ENCODE measurements at places on chromosomes 16 and 17.

- DNase-seq = no peak
Measured at GRCh38 chr17:51487947-51488346, 227.6 kb downstream of the UTP18 start.

DNA sequence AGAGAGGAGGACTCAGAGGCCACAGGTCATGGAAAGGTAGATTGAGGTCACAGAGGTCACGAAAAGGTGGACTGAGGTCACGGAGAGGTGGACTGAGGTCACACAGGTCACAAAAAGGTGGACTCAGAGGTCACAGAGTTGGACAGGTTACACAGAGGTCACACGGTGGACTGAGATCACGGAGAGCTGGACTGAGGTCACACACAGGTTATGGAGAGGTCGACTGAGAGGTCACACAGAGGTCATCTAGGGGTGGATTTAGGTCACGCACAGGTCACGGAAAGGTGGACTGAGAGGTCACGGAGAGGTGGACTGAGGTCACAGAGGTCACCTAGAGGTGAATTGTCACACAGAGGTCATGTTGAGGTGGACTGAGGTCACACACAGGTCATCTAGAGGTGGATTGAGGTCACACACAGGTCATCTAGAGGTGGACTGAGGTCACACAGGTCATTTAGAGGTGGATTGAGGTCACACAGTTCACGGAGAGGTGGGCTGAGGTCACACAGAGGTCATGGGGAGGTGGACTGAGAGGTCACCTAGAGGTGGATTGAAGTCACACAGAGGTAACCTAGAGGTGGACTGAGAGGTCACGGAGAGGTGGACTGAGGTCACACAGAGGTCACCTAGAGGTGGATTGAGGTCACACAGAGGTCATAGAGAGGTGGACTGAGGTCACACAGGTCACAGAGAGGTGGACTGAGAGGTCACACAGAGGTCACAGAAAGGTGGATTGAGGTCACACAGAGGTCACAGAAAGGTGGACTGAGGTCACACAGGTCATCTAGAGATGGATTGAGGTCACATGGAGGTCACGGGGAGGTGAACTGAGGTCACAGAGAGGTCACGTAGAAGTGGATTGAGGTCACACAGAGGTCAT is 26.7 kb upstream of the JPT2 start:
- DNase-seq = no peak

DNA sequence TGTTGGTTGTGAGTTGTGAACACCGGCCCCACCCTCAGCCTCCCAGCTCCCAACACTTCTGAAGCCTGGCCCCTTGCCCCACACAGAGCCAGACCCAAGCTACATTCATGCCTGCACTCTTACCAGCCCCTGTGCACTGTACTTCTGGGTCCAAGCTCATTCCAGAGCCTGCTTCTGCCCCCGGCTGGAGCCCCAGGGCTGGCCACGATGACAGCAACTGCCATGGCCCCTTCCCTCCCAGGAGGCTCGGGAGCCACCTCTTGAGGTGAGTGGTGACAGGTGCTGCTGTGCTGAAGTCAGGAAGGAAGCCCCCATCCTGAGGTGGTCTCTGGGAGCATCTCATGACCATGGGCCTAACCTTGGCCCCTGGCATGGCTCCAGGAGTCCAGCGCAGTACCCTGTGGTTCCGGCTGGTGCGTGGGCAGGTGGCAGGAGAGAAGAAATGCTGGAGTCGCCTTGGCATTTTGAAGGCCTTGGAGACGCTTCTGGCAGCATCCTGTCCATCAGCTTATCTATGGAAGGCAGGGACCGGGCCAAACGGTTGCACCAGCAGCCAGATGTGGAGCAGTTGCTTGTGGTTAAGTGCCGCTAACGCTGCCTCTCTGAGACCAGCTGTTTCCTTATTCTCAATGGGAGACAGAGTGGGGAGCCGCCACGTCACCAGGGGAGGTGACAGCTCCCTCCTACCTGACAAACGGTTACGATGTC is 3.9 kb upstream of the CDT1 start:
- DNase-seq = no peak

- DNase-seq = no peak
Measured at GRCh38 chr16:29996766-29997250, 767 bp downstream of the INO80E start.

DNA sequence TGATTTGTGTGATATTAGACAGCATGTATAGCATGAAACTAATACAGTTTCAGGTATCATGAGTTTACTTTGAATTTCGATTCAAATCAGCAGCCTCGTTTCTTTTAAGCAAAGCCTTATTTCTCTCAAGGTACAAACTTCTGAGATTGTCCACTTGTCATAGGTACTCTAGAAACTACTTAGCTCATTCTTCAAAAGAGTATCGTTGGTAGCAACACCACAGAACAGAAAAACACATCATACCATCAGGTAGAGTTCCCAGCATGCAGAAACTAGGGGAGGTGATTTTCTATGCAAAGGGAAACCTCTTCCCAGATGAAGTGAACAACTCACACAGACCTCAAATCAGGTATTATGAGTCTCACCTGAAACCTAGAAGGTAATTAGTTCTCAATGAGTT is 237.0 kb upstream of the SOX9 start:
- no peak for DNase-seq

GRCh38 chr17:81697261-81698044 is 5.7 kb upstream of the MRPL12 start:
- DNase-seq = no peak

DNA sequence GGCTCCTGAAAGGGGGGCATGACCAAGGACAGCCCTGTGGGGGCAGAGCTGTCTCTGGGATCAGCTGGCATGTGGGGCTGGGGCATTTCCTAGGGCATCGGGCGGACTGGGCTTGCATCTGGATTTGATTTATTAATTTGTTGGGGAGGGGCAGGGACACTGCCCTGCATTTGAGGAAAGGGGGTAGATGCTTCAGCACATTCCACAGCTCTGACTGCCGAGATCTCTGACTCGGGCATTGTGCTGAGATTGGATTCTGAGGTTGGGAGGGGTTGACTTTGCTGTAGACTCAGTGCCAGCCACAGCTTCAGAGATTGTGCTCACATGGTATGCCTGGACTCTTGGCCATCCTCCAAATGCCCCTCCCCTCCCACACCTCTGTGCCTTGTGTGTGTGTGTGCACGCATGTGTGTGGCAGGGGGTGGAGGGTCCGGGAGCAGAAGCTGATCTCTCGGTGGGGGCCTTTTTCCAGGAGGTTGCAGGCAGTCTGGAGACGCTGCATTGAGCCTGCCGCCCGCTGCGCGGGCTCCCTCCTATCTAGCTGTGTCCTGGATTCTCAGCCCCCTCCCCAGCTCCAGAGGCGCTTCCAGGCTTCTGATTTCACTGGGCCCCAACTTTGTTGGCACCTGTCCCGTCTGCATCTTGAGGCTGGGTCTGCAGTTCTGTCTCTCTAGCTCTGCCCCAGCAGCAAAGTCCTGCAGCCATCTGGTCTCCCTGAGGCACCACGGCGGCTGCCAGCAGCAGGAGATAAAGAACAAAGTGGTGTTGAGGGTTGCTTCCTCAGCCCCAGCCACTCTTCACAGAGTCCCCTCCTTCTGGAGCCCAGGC is 14.9 kb downstream of the IGFBP4 start:
- DNase-seq = no peak

DNA sequence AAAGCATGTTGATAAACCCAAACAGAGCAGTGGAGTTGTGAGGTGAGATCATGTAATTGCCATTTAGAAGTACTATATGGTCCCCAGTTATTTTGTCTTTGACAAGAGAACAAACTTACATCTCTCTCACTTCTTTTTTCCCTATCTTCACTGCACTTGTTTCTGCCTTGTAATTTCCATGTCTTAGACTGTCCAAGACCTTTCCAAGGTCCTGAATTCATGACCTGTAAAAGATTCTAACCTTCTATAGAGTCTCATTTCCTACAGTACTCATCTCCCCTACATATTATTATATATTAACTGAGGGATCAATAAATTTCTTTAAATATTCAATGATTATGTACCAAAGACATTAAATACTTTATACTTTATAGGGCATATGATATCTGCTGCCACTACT is 295.3 kb upstream of the KIF2B start:
- no peak for DNase-seq

DNA sequence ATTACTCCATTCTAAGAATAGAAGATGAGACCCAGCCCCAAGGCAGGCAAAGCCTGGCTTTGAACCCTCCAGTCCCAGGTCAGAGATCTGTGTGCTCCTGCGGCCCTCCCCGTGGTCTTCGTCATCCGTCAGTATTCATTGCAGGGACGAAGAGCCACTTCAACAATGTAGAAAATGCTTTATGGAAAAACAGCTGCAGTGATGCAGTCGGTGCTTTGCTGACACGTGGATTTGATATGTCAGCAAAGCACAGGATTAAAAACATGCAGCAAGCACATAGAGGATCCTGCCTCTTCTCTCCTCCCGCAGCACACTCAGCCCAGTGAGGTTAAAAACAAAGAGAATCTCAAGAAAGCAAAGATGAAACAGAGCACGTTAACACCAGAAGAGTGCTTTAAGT is 117.1 kb upstream of the AXIN2 start:
- DNase-seq = no peak

GRCh38 chr17:33451221-33451620 is 158.1 kb upstream of the ASIC2 start:
- DNase-seq = no peak

- no peak for DNase-seq
Measured at GRCh38 chr17:79361221-79361734, 249.6 kb downstream of the RBFOX3 start.

DNA sequence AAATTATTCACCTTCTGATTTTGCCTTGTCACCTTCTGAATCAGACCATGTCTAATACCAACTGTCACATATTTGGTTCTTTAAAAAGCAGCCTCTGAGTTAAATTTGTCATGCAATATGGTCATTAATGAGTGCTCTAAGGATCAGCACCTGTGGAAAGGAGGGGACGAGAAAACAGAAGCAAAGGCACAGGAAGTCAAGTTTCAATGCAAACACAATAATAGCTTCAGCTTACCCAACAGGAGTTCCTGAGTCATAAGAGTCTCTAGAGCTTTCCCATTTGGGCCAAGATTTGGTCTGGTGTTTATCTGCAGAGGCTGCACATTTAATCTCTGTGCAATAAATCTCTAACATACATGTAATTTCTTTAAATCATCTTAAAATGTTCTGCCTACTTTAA is 889.8 kb downstream of the CDH8 start:
- DNase-seq = no peak

DNA sequence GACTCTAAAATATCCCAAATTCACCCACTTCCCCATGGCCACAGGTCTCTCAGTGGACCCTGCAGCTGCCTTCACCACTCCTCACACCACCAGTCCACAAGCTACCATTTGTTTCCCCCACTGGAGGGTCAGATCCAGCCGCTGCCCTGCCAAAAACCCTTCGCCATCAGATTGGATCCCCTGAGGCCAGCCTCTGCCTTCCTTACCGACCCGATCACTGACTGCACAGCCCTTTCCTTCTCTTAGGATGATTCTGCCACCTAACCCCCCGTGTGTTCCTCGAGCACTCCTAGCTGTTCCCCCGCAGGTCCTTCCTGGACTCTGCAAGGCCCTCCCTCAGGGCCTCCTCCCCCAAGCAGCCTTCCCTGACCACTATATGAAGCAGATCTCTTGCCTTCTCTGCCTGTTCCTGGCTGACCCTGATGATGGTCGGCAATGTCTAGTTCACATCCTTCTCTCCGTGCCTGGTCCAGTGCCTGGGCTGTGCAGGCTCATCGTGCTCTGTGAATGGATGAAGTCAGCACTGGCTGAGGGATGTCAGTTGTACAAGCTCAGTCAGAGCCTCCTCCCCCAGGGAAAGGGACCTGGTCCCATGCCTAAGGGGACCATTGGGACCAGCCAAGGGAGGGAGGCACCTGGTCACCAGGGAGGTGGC is 46.0 kb downstream of the CPNE2 start:
- no peak for DNase-seq

- DNase-seq = no peak
Measured at GRCh38 chr17:34366010-34366409, 3.0 kb upstream of the CCL1 start.

GRCh38 chr17:14156689-14157088 is 80.0 kb downstream of the CDRT15 start:
- DNase-seq = no peak

GRCh38 chr16:61862221-61863155 is 173.8 kb downstream of the CDH8 start:
- DNase-seq = no peak

- no peak for DNase-seq
Measured at GRCh38 chr16:11183035-11183812, 72.8 kb downstream of the SOCS1 start.

DNA sequence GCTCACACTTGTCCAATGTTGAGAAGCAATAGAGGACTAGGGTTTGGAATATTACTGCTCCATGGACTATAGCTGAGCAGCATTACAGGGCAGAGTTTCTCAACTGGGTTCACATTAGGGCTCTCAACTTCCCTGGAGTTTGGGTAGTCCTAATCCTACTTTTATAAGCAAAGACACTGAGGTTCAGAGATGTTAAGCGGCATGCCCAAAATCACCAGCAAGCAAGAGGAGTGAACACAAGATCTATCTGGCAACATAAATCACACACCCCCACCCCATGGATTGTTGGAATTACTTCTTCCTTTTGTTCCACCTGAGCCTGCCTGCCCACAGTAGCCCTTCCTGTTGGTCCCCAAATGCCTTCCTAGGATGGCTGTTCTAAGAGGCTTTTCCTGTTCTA is 5.2 kb downstream of the TSNAXIP1 start:
- DNase-seq = no peak

GRCh38 chr17:37770631-37771518 is 26.0 kb upstream of the HNF1B start:
- DNase-seq = no peak

GRCh38 chr17:66417300-66417719 is 114.9 kb downstream of the PRKCA start:
- no peak for DNase-seq

DNA sequence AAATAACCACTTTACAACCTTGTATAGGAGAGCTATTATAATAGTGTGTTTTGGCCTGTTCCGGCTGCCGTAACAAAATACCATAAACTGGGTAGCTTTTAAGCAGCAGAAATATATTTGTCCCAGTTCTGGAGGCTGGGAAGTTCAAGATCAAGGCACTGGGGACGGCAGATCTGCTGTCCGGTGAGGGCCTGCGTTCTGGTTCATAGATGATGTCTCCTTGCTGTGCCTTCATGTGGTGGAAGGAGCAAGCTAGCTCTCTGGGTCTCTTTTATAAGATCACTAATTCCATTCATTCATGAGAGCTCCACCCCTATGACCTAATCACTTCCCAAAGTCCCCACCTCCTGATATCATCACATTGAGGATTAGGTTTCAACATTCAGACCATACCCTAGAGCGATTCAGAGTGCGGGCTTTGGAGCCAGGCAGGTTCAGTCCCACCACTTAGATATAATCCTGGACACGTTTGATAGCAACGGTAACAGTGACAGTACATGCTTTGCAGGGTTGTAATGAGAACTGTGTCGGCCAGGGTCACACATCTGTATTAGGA is 76.2 kb upstream of the ZFHX3 start:
- DNase-seq = no peak

- no peak for DNase-seq
Measured at GRCh38 chr16:67461600-67462278, 19.2 kb downstream of the ATP6V0D1 start.

Data from stimulated activated CD8-positive, alpha-beta memory T cell treated with anti-CD3 and anti-CD28 coated beads, Interleukin-15, amount 100 ng/mL, for 4 hours (primary cell).